HEK293T (cell line): ENCODE measurements at places on chromosomes 16 and 17.

GRCh38 chr16:81254922-81255526, 16.5 kb downstream of the BCO1 start:
- no peak for DNase-seq

GRCh38 chr16:85996843-85997242, 97.9 kb downstream of the IRF8 start:
- no peak for DNase-seq

GRCh38 chr16:53091466-53092211, 36.8 kb downstream of the CHD9 start:
- no peak for DNase-seq

GRCh38 chr16:1416521-1416941, 2.0 kb upstream of the UNKL start:
- DNase-seq, result no peak

DNA sequence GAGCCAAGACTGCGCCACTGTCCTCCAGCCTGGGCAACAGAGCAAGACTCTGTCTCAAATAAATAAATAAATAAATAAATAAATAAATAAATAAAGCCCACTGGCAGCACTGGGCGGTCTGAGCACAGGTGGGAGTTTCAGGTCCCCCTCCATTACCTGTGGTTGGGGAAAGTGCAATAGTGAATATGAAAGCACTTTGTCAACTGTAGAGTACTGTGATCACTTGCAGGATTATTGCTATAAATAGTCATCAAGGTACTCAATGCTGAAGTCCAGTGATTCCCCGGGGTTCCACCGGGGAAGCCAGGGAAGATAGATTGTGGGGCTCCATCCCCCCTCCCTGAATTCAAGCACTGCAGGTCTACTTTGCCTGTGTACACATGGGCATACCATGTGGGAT, 42.7 kb upstream of the CPNE2 start:
- no peak for DNase-seq

GRCh38 chr16:84308120-84308519, 13.4 kb downstream of the WFDC1 start:
- peak; percentile 65 for DNase-seq

- no peak for DNase-seq
Observed at GRCh38 chr17:38451030-38451839, 23.0 kb downstream of the ARHGAP23 start.

GRCh38 chr16:51757124-51757470, 606.0 kb upstream of the SALL1 start:
- DNase-seq, result no peak

DNA sequence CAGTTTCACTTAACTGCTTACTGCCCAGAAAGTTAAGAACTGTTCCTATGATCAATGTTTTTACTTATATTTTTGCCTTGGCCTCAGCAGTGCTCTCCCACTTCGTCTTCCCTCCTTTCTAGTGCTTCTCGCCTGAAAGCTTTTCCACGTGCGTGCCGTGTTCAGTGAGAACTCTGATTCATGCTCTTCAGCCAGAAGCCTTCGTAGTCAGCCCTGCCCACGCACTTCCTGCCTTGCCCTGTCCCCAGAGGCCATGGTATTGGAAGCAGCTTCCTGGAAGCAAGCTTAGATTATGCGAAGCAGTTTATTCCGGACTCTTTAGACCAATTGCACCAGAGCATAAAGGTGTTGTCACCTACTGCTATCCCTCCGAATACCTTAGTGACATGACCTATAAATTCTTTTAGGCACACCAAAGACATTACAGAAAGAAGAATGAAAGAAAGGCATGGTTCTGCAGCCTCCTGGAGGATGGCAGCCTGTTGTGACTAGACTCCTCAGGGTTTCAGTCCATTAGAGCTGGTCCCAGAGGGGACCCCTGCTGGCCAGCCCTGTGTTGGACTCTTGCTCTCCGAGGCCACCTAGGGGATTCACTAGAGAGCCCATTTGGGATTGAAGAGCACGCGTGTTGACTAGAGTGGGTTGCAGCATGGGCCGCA, 105.2 kb downstream of the RPTOR start:
- peak; percentile 67 for DNase-seq

- peak; percentile 52 for DNase-seq
Observed at GRCh38 chr17:28643983-28644786, 773 bp downstream of the BLTP2 start.

GRCh38 chr17:42901535-42902229, 1.1 kb downstream of the G6PC1 start:
- DNase-seq, result no peak

DNA sequence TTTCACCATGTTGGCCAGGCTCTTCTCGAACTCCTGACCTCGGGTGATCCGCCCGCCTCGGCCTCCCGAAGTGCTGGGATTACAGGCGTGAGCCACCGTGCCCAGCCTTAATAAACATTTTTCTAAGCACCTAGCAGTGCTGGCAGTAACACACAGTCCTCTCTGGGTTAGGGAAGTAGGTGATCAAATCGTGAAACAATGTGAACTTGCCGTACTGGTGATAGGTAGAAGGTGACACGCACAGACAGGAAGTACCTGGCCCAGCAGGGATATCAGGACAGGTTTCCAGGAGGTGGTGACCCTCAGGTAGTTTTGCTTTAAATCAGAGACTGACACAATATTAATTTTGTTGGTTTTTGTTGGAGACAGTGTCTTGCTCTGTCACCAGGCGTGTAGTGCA, 4.5 kb downstream of the PLD2 start:
- DNase-seq, result no peak

DNA sequence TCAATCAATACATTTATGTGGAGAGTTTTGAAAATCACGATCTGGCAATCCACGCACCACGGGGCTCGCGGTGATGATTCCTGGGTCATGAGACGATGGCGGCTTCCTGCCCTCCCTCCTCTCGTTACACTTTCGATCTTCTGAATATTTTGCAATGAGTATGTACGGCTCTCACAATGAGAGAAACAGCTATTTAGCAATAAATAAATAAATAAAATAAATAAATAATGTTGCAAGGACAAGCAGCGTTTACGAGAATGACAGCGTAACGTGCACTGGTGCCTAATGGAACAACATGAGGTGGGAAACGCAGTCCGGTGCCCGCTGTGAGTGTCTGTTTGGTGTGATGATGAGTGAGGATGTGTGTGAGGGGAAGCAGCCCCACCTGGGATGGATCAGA, 46.7 kb upstream of the JPH3 start:
- DNase-seq, result no peak

GRCh38 chr17:57080718-57081117, 4.3 kb upstream of the AKAP1 start:
- no peak for DNase-seq

GRCh38 chr16:85370881-85371651, 242.1 kb upstream of the GSE1 start:
- no peak for DNase-seq

DNA sequence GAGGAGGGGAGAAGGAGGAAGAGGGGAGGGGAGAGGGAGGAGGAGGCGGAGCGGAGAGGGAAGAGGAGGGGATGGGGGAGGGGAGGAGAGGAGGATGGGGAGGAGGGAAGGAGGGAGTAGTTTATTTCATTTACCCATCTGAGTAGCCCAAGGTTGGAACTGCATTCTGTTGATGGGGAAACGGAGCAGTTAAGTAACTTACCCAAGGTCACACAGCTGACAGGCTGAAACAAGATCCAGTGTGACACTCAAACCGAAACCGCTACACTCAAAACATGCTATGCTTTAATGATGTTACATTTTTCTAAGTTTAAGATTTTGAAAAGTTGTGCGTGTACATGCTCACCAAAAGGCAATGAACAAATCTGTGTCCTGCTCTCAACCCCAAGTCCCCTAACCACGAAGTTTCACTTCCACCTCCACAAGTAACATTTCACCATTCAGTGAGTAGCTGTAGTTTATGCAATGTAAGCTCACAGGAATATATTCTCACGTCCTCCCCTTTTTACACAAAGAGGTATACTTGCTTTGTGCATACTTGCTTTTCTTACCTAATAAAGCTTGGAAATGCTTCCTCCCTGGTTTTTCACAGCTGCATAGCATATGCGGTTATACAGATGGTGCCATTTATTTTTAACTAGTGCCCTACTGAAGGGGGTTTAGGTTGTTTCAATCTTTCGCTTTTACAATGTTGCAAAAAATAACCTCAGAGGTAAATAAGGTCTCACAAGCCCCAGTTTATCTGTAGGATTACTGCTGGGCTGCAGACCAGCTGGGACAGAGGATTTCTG, 275.3 kb downstream of the PARN start:
- DNase-seq, result no peak
